ENCODE measurements at places on chromosomes 3 and 15.

DNA sequence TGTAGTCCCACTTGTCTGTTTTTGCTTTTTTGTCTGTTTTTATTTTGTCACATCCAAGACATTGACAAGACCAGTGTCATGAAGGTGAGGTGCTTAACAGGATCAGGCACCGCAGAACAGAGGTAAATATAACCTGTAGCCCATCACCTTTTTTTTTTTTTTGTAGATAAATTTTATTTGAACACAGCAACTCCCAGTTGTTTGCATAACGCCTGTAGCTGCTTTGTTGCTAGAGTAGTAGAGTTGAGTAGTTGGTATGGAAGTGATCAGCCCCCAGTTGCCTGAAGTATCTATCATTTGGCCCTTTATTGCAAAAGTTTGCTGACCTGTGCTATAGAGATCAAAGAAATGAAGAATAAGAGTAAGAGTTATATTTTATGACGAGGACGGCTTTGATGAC, 135.0 kb downstream of the TCF12 start:
- DNase-seq = no peak

DNA sequence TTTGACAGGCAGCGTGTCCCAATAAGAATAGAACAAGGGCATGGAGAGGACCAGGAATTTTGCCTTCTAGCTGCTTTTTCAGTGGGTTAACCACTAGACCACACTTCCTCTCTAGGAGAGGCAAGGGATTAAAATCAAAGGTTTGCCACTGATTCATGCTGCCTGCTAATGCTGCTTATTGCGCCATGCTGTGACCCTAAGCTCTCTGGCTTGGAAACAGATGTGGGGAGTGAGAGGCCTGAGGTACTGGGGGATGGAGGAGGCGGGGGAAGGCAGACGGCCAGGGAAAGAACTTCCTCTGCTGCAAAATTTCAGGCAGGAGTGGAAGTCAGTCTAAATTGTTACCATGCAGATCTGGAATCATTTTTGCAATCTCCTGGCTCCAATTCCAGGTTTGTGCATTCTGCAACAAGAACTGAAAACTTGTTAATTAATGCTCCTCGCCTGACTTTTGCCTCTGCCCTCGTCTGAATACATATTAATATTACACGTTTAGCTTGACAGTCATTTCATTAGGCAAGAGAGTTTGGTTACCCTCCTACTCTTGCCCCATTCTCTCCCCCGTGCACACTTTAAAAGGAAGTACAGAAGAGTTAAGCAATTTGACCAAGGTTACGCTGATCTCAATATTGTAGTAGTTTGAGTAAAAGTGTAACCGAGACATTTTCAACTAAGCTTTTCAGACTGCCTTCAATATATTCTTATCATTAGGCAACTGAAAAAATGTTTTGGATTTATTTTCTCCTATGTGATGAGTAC, 121.7 kb upstream of the SPRED1 start:
- DNase-seq = no peak

DNA sequence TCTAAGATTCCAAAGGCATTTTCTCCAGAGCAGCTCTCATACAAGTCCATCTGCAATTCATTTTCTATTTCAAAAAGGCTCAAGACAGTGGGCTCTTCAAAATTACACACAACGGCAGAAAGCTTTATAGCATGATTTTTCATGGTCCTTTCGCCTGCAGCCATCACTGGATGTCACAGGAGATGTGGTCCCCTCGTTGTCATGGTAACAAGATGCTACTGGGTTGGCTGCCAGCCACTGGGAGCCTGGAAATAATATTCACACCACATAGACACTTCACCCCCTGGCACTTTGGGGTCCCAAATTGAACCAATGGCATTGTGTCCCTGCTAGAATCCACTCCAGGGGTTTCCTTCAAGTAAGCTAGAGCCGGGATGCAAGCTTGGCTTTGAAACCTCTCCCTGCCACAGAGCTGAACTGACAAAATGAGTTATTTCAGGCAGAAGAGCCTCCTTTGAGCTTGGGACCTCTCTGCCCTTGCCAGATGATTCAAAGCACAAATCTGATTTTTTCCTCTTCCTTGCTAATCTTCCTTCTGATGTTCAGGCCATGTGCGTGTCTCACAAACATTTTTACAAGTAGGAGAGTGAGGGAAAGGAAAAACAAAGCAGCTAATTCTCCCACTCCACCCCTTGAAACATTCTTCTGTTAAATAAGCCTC, 512.6 kb upstream of the ADAMTS9 start:
- DNase-seq = no peak

DNA sequence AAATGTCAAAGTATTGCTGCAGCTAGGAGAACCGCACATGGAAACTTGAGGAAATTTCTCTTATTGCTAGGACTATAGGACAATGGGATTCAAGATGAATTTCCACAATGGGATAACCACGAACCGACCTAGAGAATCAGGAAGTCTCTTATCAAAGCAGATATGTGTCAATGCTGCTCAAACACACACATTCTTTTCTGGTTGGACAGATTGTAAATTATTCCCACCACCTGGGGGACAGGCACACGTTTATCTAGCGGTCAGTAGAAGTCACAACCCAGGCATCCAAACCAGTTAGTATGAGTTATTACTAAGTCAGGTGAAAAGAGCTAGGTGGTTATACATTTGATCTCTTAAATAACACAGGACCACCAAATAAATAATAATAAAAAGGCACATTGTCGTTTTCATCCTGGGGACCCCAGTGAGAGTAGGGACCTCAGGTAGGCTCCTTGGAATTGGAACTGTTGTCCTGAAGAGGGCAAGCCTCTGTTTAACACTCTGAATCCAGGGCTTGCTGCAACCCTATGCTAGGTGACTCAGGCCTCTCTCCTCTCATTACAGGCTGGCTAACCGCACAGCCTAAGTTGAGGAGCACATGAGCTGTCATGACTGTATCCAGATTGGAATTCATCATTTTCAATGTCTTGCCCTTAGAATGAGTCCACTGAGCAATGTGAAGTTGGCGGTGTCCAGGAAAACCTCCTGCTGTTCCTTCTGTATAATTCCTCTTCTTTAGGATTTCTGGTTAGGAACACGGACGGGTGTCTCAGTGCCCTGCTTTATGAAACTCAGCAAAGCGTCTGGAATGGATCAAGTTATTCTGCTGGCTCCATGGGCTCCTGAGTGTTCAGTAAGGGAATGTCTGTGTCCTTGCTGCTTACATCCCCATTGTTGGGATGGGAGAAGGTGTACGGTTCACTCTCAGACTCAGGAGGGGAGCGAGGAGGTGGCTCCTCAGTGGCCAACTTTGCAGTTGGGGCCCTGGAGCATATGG, 59.0 kb downstream of the CLEC3B start:
- no peak for DNase-seq

GRCh38 chr15:96273317-96274086, 57.0 kb upstream of the NR2F2 start:
- DNase-seq = no peak

GRCh38 chr15:80984856-80985255, 4.8 kb downstream of the MESD start:
- no peak for DNase-seq

DNA sequence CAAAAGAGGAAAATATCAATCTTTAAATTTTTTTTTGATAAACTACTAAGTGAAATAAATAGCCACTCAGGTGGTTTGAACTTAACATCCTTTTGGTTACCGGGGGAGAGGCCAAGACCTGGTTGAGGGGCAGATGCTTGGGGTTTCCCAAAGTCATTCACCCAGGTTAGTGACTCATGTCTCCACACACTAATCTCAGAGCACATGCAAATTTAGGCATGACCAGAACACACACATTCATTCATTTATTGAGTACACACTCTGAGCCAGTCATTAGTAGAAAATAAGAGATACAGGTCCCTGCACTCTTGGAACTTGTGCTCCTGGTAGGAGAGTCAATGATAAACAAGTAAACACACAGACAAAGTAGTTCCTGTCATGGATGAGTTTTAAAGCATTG, 7.3 kb downstream of the ILDR1 start:
- no peak for DNase-seq

GRCh38 chr3:113684271-113684819, 12.1 kb downstream of the USF3 start:
- no peak for DNase-seq

DNA sequence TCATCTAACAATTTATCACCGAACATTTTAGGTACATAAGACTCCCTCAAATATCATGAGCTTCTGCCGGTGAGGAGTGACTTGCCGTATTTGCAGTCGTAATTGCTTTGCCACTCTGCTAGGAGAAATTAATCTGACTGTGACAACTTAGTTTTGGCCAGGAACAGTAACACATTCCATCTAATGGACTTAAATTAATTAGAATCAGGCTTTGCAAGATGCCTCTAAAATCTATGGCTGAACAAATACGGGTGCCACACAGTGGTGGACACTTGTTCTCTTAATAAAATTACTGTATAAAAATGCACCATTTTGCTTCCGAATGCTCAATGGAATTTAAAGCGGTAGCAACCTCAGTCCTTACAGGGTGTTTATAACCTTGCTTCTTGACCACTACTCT, 27.6 kb upstream of the BDH1 start:
- DNase-seq = no peak

DNA sequence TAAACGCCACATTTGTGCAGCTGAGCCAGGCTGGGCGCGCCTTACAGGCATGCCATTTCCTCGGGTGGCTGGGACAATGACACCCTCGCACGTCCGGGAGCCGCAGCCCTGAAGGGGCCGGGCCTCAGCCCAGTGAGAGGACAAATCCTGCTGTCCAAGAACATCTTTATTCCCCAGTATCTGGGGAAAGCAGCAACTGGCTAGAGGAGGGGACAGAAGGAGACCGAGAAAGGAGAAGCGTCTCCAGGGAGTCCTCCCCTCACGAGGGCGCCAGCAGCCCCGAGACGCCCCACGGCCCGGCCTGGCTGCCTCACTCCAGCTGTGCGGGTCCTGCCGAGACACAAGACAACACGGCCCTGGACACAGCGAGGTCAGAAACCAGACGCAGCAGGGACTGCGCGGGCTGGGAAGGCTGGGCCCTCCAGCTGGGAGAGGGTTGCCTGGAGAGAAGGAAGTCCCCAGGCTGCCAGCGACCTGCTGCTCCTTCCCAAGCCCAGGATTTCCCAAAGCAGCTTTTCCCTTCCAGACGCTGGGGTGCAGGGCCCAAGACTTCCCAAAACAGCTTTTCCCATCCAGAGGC, 130.2 kb downstream of the CHSY1 start:
- DNase-seq = no peak

DNA sequence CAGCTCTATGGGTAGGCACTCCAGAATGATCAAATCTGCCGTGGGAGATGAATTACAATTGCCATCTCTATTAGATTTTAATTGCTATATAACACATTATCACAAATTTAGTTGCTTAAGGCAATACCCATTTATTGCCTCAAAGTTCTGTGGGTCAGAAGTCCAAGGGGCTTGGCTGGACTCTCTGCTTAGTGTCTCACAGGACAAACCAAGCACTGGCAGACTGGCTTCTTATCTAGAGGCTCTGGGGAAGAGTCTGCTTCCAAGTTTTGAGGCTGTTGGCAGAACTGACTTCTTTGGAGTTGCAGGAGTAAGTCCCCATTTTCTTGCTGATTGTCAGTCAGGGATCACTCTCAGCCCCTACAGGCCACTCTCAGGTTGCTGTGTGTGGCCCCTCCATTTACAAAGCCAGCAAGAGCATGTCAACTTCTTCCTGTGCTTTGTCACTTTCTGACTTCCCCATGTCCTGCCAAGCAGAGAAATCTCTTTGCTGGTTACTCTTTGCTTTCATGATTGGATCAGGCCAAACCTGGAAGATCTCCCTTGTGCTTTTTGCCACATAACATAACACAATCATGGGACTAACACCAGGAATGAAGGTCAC, 93.5 kb upstream of the PRICKLE2 start:
- no peak for DNase-seq

DNA sequence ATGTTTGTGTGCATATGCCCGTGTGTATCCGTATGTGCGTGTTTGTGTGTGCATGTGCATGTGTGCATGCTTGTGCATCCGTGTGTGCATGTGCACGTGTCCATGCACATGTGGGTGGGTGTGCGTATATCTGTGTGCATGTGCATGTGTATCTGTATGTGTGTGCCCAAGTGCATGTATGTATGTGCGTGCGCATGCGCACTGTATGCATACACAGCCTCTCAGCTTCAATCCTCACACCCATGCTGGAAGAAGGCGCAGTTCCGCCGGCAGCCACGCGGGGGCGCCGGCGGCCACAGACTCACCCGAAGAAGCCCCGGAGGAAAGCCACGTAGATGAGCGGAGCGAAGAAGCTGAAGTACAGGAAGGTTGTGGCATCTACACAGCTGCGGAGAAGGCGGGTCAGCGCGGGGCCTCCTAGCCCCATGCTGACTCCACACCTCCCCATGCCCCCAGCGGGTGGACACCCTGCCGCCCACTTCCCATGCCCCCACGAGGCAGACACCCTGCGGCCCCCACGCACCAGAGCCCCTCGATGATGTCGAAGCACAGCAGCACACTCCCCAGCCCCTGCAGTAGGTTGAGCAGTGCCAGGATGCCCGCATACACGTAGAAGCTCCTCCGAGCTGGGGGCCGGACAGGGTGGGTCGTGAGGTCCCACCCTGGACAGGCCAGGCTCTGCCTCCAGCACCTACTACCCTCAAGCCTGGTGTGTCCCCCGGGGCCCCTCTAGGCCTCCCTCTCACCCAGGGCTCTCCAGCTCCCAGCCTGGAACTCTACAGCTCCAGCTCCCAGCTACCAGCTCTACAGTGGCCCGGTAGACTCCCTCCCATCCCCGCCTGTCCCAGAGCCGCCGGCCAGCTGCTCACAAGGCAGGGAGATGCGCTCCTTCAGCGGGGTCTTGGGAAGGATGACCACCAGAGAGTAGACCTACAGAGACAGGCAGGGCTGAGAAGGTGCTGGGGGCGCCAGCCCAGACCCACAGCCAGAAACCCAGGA, 15.4 kb downstream of the TPRA1 start:
- peak; percentile 64 for DNase-seq

- no peak for DNase-seq
Observed at GRCh38 chr3:53604232-53604631, 109.8 kb downstream of the CACNA1D start.

GRCh38 chr3:197298945-197299854, 788 bp upstream of the DLG1 start:
- DNase-seq = no peak

DNA sequence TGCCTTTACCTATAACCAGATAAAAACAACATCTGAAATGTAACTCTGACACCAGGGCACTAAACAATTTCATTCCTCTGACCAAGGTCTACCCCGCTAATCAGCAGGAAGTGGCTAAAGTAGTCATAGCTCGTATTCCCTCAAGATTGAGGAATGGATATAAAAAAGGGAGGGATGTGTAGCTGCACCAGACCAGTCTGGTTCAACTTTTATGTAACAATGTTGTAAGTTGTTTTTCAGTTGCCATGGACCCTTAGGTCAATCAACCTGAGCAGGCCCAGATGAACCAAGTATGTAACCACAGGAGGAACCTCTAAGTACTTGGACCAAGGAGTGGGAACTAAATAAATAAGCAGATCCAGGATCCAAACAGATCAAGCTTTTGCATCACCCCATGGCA, 28.4 kb upstream of the IFT57 start:
- no peak for DNase-seq

DNA sequence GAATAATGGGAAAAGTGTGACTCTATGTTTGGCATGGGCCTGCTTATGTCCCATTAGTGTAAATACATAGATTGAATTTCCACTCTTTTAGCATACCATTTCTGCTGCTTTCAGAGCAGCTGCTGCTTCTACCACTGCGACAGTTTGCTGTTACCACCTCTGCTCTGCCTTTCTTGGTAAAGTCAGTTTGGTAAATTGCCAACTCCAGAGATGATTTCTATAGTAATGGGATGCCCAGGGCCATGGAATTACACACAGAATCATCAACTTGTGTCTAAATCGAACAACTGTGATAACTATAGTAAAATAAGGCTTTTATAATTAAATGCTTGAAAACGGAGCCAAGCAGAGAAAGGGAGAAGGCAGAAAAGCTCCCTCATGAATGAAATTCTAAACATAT, 168.4 kb upstream of the VEPH1 start:
- no peak for DNase-seq

Measured in stimulated activated CD8-positive, alpha-beta memory T cell treated with anti-CD3 and anti-CD28 coated beads, Interleukin-15, amount 100 ng/mL, for 4 hours (primary cell).